ENCODE measurements at places on chromosomes 3 and 15.

DNA sequence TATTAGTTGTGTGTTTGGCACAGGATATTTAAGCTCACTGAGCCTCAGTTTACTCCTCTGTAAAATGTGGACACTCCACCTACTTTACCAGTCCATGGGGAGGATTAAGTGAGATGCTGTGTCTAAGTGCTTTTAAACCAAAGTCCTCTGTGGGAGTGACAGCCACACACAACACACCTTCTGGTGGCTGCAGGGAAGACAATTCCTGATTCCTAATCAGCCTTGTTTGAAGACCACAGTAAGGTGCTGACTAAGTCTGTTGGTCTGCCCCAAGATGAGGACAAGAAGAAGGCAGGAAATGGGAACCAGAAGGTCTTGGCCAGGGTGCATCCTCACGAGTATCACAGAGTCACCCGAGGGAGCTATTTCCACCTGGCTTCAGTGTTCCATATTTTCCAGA, 52.3 kb downstream of the EPHB1 start:
- DNase-seq, result no peak

- no peak for DNase-seq
Measured at GRCh38 chr3:177371888-177372287, 174.6 kb upstream of the TBL1XR1 start.

DNA sequence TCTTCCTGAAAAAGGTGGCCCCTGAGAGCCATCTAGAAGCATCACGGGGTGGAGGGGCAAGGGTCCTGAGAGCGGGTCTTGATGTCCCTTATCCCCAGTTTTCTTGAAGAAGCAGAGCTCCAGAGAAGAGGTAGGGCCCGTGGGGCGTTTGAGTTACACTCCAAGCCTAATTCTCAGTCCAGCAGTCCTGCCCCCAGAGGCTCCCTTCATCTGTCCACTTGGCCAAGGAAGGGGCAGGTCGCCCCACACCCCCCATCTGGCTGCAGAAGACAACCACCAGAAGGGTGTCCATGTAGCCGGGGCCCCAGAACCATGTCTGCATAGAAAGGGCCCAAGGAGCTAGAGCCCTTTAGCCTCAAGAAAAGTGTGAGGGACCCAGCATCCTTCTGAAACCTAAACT, 25.5 kb upstream of the RPL32 start:
- no peak for DNase-seq

GRCh38 chr15:84079885-84080777, 155.4 kb upstream of the GOLGA6L4 start:
- peak; percentile 6 for DNase-seq

- no peak for DNase-seq
Measured at GRCh38 chr3:129864519-129864918, 29.0 kb downstream of the TMCC1 start.

GRCh38 chr3:60764870-60765269, 486.4 kb downstream of the FHIT start:
- DNase-seq, result no peak

- DNase-seq, result no peak
Measured at GRCh38 chr15:26146202-26146601, 283.1 kb upstream of the ATP10A start.

All from EL (cell line).